ENCODE measurements at places on chromosomes 1 and 21.

DNA sequence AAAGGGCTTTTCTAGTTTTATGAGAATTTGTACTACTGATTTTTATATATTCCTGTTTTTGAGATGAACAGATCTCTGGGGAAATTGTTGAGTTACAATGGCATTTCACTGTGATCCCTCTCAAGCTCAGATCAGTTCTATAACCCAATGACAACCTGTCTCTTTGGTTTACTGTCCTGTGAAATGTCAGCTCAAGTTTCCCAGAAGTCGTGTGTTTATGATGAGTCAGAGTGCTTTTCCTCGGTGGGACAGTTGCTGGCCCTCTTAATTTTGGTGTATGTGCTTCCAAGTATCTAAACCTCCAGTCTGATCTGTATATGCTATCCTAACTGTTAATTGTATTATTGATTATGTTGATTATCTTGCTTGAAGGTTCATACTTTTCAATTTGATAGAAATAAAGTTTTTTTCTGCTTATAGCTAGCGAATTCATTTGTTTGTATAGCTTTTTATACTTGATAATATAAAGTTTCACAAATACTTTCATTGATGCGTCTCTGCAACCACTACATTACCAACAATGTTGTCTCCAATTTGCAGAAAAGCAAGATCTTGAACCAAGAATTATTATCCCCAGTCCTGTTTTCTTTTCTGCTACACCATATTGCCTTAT lies 77.5 kb upstream of the DNAJC6 start:
- DNase-seq, result no peak

DNA sequence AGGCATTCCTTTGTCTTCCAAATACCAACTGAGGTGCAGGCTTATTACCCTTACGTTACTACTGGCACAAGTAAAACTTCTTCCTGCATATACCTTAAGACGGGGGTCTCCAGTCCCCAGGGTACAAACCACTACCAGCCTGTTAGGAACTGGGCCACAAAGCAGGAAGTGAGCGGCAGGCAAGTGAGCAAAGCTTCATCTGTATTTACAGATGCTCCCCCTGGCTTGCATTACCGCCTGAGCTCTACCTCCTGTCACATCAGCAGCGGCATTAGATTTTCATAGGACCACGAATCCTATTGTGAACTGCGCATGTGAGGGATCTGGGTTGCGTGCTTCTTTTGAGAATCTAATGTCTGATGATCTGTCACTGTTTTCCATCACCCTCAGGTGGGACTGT lies 113.1 kb downstream of the SLC45A1 start:
- no peak for DNase-seq

GRCh38 chr1:27588256-27589232 lies 15.4 kb downstream of the AHDC1 start:
- DNase-seq, result no peak

DNA sequence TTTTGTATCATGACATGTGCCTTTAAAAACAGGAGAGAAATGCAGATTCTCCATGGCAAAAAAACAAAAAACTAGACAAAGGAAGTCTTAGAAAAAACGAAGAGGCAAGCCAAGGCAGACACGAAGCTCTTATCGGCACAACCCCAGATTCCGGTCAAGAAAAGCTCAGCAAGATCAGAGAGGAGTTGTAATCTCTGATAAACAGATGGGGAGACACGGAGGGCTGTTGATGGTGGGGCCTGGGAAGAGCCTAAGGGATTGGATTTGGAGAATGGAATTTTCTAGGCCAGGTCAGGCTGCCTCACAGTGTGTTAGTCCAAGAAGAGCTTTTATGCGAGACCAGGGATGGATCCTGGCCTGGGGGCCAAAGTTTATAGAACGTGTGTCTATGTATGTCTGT lies 96.2 kb upstream of the AKT3 start:
- DNase-seq, result no peak

GRCh38 chr1:85554630-85555327 lies 25.8 kb upstream of the CCN1 start:
- DNase-seq, result no peak

All from activated CD4-positive, alpha-beta T cell treated with anti-CD3 and anti-CD28 coated beads for 1 hour (primary cell).